CD4-positive, alpha-beta T cell treated with Interleukin-15 for 1 hour (primary cell): ENCODE measurements at places on chromosomes 7 and 10.

- no peak for DNase-seq
These were observed 1058.4 kb downstream of the SORCS3 start for GRCh38 chr10:105699504-105699903.

DNA sequence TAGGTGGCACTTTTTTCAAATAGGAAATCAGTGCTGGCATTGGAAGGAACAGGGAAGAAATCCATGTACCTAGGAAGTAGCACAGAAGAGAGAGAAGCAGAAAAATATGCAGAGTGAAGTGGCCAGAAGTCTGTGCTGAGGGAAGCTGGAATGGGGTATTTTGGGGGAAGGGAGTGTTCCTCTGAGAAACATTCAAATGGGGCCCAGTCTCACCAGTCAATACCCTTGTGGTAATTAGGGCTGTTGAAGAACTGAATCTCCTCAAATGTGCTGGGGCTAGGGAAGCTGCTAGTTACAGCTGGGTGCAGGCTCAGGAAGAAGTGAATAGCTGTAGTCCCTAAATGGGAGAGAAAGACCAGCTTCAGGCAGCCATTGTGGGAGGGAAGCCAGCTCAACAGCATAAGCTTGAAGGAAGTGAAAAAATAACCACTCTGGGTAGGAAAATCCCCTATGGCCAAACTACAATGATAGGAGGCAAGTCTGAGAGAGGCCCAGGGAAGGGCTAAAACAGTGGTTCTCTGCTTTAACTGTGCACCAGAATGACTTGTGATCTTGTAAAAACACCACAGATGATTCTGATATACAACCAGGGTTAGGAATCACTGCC, 7.6 kb downstream of the NDST2 start:
- DNase-seq = no peak

- no peak for DNase-seq
These were observed 417.9 kb downstream of the AUTS2 start for GRCh38 chr7:70016044-70016770.

GRCh38 chr7:73345951-73346350, 18.0 kb downstream of the FKBP6 start:
- no peak for DNase-seq

- no peak for DNase-seq
These were observed 105.5 kb downstream of the ZEB1 start for GRCh38 chr10:31424473-31424872.

DNA sequence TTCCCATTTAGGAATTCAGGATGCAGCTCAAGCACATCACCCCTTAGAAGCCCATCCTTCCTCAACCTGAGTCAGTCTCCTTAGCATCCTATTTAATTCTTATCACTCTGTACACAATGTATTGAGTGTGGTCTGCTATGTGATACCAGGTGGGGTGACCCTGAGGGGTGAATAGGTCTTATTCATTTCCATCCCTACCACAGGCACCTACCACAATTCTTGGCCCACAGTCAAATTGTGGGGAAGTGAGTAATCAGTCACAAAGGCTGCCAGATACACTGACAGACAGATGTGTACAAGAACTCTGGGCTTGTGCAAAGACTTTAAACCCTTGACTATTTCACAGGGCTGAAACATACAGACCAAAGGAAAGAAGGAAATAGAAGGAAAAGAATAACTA, 560.5 kb downstream of the PARD3 start:
- no peak for DNase-seq

- DNase-seq = no peak
These were observed 1.1 kb downstream of the DENND2A start for GRCh38 chr7:140639366-140640053.

DNA sequence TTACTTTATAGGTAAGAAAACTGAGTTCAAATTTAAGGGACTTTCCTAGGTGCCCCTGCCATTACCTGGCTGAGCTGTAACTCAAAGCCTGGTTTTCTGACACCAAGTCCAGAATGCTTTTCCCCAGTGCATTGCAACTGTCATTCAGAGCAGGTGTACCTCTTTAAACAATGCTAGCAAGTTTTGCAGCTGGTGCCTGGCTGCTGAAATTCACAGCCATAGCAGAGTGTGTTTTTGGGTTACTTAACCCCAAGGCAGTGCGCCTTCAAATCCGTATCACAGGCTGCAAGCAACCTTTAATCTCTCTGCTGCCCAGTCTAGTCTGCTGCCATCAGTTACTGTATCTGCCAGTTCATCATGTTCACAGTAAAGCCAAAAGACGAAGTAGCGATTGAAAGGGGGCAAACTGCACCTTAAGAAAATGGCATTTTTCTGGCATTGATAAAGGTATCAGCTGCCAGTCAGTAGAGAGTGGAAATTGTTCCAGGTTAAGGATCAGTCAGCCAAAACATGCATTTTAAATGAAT, 265.4 kb downstream of the CSTF2T start:
- no peak for DNase-seq

DNA sequence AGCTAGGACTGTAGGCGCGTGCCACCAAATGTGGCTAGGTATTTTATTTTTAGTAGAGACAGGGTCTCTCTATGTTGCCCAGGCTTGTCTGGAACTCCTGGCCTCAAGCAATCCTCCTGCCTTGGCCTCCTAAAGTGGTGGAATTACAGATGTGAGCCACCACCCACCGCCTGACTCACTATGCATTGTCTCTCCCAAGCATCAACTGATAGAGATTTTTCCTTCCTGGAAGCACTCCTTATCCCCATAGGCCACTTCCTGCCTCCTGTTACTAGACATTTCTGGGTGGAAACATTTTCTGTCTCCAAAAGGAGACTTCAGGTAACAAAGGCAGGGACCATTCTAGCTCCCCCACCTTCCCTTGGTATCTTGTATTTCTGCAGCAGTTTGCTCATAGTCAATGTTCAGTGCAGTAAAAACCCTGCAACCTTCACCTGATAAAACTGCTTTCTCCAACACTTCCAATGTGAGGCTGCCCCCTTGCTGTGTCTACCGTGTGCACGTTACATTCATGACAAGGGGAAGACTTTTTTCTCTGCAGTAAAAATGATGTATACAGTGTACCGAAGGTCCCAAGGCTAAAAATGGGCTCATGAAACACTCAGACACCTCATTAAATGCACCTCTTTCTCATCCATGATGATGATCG, 84.9 kb downstream of the NHLRC2 start:
- DNase-seq = no peak

DNA sequence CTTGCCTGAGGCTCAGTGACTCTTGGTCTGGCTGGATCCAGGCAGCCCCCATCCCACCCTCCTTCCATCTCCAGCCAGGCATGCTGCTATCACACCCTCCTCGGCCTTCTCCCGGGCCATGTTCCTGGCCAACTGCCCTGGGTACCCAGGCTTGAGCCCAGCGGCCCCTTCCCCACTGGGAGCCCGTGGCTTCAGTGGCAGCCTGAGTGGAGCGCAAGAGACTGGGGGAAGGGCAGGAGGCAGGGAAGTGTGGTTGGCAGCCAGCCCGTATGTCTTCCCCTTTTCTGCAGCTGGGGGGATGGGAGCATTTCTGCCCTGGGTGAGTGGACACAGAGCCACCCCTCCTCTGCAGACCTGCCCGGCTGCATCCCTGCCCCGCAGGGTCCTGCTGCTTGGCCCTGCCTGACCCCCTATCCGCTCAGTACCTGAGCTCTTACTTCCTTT, 148.5 kb downstream of the ARHGAP22 start:
- peak; percentile 50 for DNase-seq

DNA sequence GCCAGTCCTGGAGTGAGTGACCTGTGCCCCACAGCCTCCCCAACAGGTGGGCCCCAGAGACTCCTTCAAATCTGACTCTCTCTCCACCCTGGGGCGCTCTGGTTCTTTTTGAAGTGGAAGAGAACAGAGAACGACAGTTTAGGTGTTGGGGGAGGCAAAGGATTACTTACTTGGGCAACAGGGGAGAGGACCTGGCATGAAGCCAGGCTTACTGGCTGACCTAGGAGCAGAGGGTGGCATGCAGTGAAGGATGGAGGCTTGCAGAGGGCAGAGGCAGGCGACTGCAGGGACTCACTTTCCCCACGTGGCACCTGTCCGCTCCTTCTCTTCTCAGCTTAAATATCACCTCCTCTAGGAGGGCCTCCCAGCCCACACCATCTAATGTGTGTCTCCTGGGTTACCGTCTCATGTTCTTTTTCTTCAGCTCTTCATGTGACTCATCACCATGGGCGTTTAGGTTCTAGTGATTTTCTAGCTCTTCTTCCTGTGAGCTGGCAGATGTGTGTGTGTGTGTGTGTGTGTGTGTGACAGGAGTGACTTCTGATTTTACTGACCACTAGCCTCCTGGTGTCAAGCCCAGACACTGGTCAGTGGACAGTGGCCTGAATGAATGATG, 15.5 kb downstream of the LZTS2 start:
- DNase-seq = no peak

- DNase-seq = no peak
These were observed 55.2 kb upstream of the C10orf71 start for GRCh38 chr10:49243610-49244283.

DNA sequence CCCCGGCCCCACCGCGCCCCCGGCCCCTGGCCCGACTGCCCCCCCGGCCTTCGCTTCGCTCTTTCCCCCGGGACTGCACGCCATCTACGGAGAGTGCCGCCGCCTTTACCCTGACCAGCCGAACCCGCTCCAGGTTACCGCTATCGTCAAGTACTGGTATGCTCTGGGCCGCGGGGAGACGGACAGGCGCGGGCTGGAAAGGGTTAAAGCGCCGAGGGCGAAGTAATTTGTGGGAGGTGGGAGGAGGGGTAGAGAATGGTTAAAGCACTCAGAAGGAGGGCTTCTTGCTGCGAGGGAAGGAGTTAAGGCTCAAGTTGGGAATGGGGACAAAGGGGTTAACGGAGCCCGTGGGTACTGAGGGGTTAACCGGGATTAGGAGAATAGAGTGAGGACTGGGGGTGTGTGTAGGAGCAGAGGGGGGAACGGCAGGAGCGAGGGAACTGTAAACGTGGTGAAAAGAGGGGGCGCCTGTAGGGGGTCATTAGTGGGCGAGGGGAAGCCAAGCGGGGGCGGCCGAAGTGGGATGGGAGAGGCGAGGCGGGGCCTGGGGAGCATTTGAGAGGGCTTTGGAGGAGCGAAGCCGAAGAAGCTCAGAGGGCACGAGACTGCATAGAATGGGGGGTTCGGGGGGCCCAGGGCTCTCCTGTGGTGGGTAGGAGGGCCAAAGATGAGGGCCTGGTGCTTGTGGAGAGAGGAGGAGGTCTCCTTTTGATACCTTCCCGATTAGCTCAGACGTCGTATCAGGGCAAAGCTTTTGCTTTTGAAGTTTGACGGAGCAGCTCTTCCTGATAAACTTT, 605 bp downstream of the SUFU start:
- DNase-seq = no peak

DNA sequence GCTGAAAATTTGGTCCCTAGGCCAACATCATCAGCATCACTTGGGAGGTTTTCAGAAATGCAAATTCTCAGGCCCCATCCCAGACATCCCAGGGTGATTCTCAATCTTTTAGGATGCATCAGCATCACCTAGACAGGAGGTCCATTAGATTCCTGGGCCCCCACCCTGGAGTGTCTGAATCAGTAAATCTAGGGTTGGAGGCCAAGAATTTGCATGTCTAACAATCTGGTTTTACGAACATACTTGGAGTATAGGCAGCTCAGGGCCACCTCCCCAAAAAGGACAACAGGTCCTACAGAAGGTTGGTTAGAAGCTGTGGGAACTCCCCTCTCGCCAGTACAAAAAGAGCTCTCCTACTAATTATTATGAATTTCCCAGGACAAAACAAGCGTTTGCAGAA, 15.5 kb downstream of the ZC3HAV1 start:
- no peak for DNase-seq

GRCh38 chr10:94607111-94607510, 61.5 kb downstream of the HELLS start:
- DNase-seq = no peak

GRCh38 chr7:44757739-44758138, 9.1 kb downstream of the ZMIZ2 start:
- DNase-seq = no peak

DNA sequence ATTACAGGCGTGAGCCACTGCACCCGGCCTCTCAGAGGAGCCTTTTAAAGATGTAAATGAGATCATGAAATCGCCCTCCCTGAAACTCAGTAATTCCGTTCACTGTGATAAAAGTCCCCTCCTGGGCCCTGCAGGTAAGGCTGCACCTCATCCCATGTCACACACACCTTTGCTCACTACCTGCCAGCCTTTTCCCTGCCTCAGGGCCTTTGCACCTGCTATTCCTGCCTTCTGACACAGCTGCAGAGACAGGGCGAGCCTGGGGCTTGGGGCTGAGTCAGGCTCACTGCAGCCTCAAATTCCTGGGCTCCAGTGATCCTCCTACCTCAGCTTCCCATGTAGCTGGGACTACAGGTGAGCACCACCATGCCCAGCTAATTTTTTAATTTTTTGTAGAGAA, 118.8 kb downstream of the MYL10 start:
- no peak for DNase-seq

GRCh38 chr7:157622408-157623205, 285.8 kb downstream of the DNAJB6 start:
- no peak for DNase-seq

- DNase-seq = no peak
These were observed 62.7 kb downstream of the NPY start for GRCh38 chr7:24346716-24347115.

DNA sequence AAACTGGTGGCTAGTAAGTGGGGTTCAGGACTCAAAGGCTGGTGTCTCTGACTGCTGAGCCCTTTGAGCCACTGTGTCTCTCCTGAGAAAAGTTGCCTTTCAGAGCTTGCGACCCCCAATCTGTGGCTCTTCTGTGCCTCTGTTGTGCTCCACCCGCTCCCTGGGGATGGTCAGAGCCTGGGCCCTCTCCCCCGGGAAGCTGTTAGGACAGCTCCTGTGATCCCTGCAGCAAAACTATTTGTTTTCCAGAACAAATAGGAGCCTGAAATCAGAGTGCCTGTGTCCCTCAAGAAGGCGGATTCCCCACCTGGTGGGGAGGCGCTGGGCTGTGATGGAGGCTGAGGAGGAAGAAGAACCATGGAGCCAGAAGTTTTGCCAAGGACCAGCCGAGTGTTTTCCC, 56.4 kb upstream of the MXI1 start:
- DNase-seq = no peak

DNA sequence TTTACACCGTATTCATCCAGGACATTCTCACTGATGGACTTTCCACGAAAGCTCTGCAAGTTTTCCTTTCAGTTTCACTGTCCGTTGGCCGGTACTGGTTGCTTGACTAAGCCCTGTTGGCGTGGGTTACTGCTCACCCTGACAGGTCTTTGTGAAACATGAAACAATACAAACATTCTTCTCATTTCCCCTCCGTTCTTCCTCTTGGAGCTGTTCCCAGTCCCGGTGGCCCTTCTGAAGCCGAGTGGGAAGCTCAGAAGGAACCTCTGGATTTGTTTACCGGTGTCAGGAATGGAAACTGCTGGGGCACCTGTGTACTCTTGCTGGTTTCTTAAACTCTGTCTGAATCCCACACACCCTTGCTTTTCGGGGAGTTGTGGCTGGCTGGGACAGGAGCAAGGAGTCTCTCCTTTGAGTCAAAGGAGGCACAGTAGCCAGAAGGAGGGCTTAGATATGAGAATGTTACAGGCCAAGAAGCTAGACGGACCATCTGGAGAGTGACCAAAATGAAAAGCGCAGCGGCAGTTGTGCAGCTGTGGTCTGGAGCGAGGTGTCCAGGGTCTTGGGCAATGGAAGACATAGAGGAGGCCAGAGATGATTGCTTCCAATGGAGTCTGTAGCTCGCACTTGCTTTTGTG, 45.7 kb downstream of the LYZL2 start:
- peak; percentile 28 for DNase-seq
